ENCODE measurements at places on chromosomes 6 and 20. TPM values are rescaled to one million over a fixed set of nuclear protein-coding genes. Genes with fewer than 3 reads are reported as not detected.

GRCh38 chr20:9969626-9970025, 65.2 kb upstream of the ANKEF1 start:
- DNase-seq, result no peak

- no peak for DNase-seq
Observed at GRCh38 chr6:148867862-148868261, 121.0 kb downstream of the UST start.

DNA sequence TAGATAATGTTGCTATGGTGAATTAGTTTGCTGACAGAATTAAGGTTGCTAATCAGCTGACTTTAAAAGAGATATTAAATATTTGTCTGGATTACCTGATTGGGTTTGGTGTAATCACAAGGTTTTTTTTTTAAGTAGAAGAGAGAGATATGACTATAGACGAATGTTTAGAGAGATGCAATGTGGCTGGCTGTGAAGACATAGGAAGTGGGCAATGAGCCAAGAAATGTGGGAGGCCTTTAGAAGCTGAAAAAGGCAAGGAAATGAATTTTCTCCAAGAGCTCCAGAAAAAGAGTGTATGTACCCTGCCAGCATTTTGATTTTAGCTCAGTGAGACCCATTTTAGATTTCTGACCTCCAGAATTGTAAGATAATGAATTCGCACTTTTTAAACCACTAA, 598.3 kb downstream of the PKHD1 start:
- no peak for DNase-seq

Gene MANEA
- total RNA-seq, result 11.5 TPM

DNA sequence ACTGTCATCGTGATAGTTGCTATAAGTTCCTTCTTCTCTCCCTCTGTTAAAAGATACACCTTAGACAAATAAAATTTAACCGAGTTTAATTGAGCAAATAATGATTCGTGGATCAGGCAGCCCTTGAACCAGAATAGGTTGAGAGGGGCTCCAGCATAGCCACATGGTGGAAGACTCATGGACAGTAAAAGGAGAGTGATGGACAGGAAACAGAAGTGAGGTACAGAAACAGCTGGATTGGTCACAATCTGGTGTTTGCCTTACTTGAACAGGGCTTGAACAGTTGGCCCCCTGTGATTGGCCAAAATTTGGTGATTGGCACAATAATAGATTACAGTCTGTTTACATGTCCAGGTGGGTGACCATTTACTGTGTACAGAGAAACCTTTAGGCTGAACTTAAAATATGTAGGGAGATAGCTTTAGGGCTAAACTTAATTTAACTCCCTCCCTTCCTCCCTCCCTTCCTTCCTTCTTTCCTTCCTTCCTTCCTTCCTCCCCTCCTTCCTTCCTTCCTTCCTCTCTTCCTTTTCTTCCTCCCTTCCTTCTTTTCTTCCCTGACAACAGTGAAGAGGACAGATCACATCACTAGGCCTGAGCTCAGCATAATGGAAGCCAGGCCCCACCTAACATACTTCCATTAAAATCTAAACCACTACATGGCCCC, 531.8 kb upstream of the JARID2 start:
- DNase-seq, result no peak

GRCh38 chr20:48800177-48800576, 27.6 kb downstream of the PREX1 start:
- DNase-seq, result no peak

Gene TGM6
- total RNA-seq, result not detected
